Umbilical cord (tissue), 2 donors: ENCODE measurements at places on chromosomes 12 and 14. TPM values are rescaled to one million over a fixed set of nuclear protein-coding genes. Genes with fewer than 3 reads are reported as not detected.

DNA sequence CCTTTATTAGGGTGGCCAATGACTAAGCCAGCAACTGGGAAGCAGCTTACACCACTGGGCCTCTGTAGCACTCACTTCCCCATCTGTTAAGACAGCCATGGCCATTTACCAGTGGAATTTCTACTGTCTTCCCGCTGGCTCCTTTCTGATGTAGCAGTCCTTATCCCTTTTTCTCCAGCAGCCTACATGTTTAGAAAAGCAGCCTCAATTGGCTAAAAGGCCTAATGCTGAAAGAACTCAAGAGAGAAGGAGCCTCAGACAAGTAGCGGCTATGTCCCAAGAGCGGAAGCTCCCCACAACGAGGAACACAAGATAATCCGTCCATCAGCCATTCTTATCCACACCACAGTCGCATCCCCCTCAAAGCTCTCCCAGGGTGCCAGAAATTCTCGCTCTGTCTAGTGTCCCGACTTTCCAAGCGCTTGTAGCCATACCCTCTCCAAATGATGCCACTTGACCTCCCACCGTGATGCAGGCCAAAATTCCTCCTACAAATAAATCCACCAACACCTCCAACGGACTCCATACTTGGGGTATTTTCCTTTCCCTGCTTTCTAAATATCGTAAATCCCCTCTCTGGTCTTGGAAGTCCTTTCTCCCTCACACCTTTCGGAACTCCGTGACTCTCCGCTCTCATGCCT is 624 bp downstream of the M6PR start:
- peak; percentile 29 for DNase-seq

GRCh38 chr12:70543444-70543843 is 93.8 kb downstream of the PTPRB start:
- DNase-seq = peak; percentile 89

DNA sequence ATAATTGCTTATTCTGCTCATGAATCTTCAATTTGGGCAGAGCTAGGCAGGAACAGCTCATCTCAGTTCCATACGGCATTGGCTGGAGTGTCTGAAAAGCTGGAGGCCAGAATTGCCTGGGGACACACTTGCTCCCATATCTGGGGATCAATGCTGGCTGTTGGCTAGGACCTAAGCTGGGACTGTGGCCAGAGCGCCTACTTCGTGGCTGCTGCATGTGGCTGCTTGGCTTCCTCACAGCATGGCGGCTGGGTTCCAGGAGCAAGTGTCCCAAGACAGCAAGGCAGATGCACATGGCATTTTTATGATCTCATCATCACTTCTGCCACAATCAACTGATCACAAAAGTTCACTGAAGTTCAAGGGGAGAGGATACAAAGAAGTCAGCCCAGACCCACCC is 200.2 kb downstream of the TTC8 start:
- DNase-seq = no peak

- no peak for DNase-seq
Observed at GRCh38 chr12:131829356-131829747, 1.2 kb downstream of the MMP17 start.

- no peak for DNase-seq
Observed at GRCh38 chr12:74535536-74535935, 2.1 kb upstream of the ATXN7L3B start.

RTL1 gene
- 3.6 TPM for total RNA-seq

NTF3 gene
- total RNA-seq = 14.0 TPM

MYF5 gene
- total RNA-seq = 7.5 TPM

- no peak for DNase-seq
Observed at GRCh38 chr12:68798882-68799234, 9.1 kb upstream of the MDM2 start.

DNA sequence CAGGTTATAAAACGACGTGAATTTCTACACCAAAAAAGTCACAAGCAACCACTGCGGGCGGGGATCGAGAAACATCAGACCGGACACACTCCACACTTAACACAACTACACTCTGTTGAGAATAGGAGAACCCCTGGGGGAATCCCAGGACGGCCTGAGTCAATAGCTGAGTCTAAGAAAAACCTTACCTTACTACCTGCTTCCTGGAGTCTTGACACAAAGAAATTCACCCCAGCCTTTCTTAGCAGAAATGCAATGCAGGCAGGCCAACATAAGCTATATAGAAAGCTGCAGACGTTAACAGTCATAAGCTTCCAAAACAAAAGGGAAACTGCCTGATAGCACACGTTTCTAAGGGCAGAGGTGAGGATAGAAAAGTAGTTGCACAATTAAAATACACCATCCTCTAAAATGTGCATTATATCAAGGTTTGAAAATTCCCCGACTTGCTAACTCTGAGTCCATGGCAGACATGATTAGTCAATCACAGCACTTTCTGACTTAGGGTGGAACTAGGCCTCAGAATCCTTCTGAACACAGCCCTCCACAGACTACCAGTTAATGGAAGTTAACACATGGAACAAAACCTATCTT is 68.0 kb downstream of the CCDC88C start:
- DNase-seq = no peak

- DNase-seq = no peak
Observed at GRCh38 chr12:46361667-46362034, 10.9 kb downstream of the SLC38A2 start.

DNA sequence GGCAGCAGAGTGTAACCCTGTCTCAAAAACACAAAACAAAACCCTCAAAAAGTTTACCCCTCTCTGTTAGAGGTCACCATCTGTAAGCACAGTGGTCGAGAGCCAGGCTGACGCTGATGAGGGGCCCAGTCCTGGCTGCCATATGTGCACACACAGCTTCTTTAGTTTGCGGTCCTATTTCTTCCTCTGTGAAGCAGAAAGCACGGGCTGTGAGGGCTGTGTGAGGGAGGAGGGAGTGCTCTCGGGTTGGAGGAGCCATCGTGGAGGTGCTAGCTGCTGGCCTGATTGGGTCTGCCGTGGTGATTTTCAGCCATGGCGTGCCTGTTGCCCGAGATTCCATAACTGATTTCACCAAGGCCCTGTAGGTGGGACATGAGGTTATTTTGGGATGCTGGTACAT is 3.5 kb downstream of the ULK1 start:
- DNase-seq = no peak

DNA sequence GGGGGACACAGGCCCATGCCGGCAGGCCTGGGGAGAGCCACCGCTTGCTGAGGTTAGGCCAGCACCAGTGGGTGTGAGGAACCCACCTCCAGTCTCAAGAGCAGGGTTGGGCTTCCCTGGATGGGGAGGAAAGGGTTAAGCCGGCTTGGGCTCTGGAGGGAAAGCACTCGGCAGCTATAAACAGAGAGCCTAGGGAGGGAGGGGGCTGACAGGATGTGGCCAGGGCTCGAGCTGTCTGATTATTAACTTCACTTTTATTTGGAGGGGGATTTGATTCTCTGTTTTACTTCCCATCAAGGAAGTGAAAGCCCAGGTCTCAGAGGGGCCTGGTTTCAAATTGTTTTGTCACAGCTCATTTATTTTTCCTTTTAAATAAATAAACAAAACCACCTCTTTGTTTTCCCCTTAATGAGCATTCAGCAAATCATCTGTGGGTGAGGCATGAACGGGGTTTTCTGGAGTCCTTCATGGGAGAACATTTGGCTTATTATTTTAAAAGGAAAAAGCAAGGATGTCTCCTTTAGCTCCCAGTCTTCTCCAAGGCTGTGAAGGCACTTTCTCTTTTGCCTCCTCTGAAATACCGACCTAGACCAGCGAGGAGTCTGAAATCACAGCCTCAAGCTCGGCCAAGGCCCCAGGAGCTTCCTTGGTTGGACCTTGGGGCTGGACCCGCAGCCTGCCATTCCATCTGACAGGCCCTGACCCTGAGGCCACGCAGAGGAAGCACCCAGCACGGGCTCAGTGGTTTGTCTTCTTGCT is 21.9 kb upstream of the ZFP36L1 start:
- peak; percentile 77 for DNase-seq
